ENCODE measurements at places on chromosomes 2 and 18.

DNA sequence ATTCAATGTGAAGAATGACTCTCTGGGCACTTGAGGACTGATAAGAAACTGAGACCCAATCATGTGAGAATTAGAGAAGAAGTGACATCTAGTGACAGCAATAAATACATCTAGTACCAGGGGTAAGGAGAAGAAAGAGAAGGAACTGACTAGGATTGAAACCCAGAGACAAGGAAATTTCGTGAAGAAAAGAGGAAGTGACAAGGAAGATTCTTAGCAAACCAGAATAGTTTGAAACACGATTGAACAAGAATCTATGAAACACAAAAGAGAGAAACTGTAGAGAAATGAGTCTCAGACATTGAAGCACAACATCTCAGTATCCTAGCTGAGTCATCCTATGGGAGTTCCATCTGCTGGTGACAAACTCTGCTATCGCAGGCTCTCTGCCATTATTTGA is 571.9 kb upstream of the PKDCC start:
- no peak for DNase-seq

DNA sequence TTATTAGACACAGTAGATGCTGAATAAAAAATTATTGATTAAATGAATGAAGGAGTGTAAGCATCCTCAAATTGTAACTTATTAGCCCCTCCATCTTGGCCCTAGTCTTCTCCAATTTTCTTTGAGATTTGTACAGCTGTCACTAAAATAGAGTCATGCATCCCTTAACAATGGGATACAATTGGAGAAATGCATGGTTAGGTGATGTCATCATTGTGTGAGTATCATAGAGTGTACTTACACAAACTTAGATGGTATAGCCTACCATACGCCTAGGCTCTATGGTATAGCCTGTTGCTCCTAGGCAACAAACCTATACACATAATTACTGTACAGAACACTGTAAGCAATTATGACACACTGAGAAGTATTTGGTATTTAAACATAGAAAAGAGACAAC is 38.3 kb upstream of the ZNF385B start:
- DNase-seq: no peak

- DNase-seq: no peak
These were observed 142.9 kb downstream of the ASB1 start for GRCh38 chr2:238569507-238570195.

DNA sequence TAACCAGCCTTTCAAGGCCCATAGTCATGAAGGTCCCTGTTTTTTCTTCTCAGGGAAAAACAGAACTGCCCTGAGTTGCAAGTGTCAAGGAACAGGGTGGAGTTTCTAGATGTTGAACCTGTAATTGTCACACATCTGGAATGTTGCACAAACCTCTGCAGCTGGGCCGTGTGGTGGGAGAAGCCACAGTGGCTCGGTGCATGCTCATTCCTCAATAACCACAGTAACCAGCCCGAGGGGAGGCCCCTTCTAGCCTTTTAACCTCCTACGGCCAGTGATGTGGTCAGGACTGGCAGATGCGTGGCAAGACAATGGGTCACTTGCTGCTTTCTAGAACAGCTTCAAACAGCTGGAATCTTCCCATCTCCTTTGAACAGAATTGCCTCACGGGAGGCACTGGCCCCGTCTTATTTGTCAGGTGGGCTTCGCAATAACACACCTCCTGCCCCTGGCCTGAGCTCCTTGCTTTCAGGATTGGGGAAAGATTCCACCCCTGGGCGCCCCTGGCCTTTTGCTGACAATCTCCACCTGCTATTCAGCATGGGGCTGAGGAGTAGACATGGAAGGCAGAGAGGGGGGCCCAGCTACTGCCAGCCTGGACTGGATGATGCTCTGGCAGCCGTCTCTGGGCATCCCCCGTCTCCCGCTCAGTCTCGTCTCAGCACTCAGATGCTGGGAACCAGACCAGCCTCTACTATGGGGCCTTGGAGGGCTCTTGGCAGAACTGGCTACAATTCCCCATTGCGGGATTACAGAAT is 102.9 kb downstream of the KLHL29 start:
- DNase-seq: no peak

GRCh38 chr2:165239856-165240515 is 772 bp downstream of the SCN2A start:
- peak; percentile 58 for DNase-seq

GRCh38 chr2:160925956-160926355 is 234.3 kb upstream of the TANK start:
- DNase-seq: no peak

All from NCI-H1694 treated with DMSO at 0.1 percent for 48 hours (cell line).